Activated T-helper 1 cell treated with anti-CD3 and anti-CD28 coated beads, Interleukin-2, amount 50 U/mL, for 16 hours (primary cell): ENCODE measurements at places on chromosomes 3 and 15.

GRCh38 chr3:43185274-43185982, 79.5 kb upstream of the POMGNT2 start:
- no peak for DNase-seq

DNA sequence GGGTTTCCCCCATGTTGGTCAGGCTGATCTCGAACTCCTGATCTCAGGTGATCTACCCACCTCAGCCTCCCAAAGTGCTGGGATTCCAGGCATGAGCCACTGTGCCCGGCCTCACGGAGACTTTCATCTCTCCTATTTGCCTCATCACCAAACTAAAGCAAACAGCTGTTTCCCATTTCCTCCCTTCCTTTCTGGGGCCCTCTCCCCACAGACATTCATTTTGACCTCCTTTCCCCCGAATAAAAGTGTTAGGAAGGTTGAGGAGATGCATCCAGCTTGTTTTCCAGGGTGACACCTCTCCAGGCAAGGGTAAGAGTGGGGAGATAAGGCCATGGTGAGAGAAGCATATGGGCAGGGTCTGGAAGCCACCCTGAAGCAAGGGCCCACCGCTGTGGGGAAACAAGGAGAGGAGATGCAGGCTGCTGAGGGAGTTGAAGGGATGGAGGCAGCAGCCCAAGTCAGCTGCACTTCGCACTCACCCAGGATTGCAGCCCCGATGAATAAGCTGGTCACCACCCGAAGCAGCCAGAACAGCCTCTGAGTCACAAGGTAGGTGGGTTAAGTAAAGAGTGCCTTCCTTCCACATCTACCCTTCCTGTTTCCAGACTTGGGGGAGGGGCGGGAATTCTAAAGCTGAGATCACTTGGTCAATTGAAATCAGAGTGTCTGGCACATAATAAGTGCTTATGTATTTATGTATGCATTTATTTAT, 7.7 kb downstream of the DUOXA2 start:
- DNase-seq, result no peak

DNA sequence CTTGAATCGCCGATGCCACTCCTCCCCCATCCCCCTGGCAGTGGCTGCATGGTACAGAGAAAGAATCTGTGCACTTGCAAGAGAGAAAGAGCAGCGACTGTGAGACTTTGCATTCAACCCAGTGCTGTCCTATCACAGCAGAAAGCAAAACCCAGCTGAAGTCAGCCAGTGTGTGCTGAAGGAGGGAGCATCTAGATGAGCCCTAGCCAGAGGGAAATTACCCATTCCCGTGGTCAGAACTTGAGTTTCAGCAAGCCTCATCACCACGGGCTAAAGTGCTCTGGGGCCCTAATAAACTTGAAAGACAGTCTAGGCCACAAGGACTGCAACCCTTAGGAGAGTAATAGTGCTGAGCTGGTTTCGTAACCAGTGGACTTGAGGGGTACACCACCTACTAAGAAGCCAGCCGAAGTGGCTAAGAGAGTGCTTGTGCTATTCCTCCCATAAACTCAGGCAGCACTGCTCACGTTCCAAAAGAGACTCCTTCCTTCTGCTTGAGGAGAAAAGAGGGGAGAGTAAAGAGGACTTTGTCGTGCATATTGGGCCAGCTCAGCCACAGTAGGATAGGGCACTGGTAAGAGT, 15.2 kb upstream of the PIK3R4 start:
- DNase-seq, result no peak

- DNase-seq, result no peak
These were observed 49.1 kb upstream of the LIMD1 start for GRCh38 chr3:45545476-45545875.

- no peak for DNase-seq
These were observed 850 bp downstream of the SUCLG2 start for GRCh38 chr3:67653425-67654098.

DNA sequence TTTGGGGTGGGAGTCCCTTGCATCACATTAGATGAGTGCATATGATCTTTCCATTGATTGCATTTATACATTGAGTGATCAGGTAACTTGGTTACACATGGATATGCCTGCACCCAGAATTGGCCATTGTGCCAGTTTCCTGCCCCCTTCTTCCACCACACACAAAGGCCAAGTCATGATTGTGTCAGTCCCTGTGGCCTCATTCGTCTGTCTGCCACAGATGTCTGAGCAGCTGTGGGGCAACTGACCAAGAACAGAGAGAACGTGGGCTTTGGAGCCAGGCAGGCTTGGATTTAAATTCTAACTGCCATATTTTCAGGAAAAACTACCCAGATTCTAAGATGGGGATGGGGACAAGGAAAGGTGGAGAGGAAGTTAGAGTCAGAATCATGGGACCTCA, 27.0 kb downstream of the CCNL1 start:
- DNase-seq, result no peak

- no peak for DNase-seq
These were observed 101.8 kb downstream of the CHSY1 start for GRCh38 chr15:101149864-101150722.

DNA sequence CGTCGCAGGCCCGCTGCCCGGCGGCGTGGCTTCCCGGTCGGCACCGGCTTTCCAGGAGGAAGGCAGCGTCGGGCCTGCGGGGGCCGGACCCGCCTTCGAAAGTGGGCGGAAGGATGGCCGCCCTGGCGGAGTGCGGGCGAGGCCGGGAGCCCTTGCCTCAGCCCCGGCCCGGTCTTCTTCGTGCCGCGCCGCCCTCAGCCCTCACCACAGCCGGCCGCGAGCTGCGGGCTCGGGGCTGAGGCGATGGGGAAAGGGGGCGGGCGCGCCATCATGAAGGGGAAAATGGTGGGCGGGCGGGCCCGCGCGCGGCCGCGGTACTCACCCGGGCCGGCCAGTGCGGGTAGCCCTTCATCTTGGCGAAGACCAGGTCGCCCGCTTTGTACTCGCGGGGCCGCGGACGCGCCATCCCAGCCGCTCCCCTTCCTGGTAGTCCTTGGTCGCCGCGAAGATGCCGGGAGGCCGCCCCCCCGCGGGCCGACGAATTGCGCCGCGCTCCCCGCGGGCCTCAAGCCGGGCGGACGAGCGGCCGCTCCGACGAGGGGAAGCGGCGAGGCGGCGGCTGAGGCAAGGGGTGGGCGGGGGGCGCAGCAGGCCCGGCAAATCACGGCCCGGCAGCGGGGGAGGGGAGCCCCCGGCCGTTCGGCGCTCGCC, 489 bp downstream of the HDGFL3 start:
- DNase-seq, result no peak

DNA sequence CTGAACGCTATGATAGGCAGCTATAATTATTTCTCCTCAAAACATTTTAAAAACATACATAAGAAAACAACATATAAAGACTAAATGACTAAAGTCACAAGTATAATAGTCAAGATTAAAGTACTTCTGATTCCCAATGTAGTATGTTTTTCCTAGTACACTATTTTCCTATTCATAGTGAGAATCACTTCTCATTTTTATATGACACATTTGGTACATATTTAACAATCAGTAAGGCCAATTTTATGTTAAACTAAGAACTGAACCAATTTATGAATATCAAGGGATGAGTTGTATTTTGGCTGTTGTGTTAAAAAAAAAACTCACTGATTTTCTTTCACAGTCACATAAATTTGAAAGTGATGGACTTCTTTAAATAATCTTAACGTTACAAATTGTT, 79.7 kb downstream of the DENND4A start:
- DNase-seq, result no peak
